Esophagus squamous epithelium (tissue), 5 donors: ENCODE measurements at places on chromosomes 1 and 21.

DNA sequence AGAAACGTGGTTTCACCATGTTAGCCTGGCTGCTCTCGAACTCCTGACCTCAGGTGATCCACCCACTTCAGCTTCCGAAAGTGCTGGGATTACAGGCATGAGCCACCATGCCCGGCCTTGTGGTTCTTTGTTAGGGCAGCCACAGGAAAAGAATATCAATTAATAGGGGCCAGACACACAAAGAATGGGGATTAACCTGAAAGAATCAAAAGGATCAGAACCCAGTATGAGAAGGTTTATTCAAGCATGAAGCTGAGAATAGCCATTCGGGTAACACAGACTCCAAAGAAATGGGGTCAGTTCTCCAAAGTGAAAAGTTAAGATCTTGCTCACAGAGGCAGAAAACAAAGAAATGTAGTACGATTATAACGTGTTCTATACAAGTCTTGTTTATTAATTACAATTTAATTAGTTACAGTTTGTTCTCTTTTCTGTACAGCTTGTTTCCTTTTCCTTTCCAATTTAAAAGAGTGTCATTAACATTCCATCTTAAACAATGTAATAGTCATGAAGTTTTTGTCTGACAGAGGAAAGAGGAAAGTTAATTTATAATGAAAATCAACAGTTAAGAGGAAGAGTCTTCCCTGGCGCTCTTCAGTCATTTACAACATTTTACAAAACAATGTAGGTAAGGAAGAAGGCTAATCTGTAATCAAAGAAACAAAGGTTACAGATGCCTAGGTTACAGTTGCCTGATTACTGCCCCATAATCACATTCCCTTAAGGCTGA lies 51.3 kb upstream of the SLC45A1 start:
- no peak for DNase-seq

DNA sequence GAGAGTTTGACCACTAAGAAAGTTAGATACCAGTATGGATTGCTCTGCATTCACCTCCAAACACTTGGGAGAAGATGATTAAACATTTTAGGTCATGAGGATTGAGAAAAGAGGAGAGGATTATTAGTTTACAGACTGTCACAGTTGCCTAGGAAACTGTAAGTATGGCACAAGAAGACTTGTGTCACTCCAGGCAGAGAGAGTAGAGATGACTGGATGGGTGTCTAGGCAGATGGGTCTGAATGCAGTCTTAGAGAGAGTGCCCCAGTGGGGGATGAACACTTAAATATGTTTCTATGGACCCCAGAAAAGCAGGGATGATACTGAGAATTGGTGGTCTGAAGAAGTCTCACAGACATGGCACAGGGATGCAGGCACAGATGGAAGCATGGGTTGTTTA lies 477.6 kb upstream of the B3GALT2 start:
- no peak for DNase-seq

- DNase-seq = no peak
Observed at GRCh38 chr1:205020466-205020865, 22.5 kb upstream of the CNTN2 start.

DNA sequence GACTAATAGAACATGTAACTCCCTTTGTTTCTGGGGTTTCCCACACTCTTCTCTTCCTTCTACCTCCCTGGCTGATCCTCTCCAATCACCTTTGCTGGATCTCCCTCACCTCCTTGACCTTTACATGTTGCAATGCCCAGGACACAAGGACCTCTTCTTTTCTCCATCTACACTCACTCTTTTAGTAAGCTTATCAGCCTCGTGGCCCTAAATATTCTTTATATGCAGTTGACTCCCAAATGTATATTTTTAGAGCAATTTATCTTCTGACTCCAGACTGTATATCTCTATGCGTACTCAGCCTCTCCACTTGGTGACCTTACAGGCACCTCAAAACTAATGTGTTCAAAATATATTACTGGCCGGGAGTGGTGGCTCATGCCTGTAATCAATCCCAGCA lies 18.4 kb upstream of the CLSPN start:
- DNase-seq = no peak

GRCh38 chr1:109356915-109357314 lies 40.8 kb downstream of the SORT1 start:
- DNase-seq = no peak

DNA sequence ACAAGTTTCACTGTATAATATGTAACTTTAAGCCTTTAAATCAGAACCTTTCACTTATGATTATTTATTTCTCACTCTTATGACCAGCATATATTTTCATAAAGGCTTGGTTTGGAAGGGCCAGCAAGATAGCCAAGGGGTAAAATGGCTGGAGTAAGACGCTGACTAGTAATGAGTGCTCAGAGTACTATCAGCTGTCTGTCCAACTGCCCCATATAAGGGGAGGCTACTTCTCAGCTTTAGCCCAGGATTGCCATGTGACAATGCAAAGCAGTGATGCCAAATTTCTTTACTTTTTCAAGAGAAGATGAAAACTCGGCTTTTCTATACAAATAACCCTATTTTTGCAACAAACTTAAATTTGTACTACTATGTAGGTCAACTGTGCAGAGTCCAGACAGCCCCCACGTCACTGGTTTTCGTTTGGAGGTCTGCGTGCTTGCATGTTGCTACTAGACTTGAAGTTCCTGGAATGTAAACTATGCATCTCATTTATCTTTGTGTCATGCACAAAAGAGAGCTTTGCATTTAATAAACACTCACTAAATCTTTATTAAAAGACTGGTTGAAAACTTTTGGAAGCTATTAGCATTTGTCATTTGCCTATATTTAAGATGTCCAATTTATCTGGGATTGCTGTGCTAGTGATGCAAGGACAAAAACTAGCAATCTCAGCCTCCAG lies 110.4 kb downstream of the TNFSF18 start:
- DNase-seq = no peak

DNA sequence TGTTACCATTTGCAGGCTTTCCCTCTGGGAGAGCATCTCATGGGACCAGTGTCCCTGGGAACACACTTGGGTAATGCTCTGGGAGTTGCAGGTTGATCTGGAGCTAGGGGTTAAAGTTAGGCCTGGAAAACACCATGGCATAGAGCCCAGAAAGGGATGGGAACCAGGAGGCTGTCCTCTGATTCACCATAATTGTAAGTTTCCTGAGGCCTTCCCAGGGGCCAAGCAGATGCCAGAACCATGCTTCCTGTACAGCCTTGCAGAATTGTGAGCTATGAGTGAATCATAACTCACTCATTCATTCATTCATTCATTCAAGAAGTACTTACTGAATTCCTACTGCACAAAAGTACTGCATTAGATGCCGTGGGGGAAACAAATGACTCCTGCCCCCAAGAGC lies 50.0 kb downstream of the LACTBL1 start:
- no peak for DNase-seq

- DNase-seq = no peak
Observed at GRCh38 chr21:44594406-44594916, 2.2 kb upstream of the KRTAP10-6 start.
